ENCODE measurements at places on chromosomes 4 and X. TPM values are rescaled to one million over a fixed set of nuclear protein-coding genes. Genes with fewer than 3 reads are reported as not detected.
A peak's percentile ranks its signal among the peaks of the same experiment; 100 is the strongest.

CD40LG gene
- not detected for polyA plus RNA-seq

DNA sequence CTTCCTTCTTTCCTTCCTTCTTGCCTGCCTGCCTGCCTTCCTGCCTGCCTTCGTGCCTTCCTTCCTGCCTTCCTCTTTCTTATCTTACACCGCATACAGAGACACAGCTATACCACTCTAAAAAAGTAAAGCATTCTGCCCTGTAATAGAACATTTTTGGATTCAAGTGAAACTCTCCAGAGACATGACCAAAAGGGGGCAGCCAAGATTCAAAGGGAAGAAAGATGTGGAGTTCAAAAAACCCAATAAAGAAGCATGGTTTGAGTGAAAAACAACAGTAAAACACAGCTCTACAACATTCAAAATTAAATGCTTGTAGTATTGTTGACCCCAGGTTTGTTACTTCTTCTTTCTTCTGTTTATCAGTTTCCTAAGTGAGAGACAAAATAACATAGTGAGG is 914.9 kb upstream of the PCDH7 start:
- no peak for DNase-seq

DNA sequence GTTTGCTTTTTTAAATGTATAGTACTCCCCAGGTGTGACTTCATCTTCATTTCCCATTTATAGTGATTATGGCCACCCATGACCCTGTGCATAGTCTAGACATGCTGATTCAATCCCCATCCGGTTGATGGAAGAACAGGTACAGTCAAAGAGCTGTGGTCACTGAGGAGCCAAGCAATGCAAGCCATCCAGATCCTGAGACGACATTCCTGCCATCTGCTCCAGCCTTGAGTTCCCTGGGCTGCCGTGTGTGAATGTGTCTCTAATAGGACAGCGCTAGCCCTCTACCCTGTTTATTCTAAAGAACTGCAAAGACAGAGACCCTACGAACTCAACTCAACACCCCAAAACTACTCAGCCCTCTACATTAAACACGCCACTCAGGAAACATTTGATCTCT is 1.7 kb downstream of the KCNIP4 start:
- no peak for DNase-seq

DNA sequence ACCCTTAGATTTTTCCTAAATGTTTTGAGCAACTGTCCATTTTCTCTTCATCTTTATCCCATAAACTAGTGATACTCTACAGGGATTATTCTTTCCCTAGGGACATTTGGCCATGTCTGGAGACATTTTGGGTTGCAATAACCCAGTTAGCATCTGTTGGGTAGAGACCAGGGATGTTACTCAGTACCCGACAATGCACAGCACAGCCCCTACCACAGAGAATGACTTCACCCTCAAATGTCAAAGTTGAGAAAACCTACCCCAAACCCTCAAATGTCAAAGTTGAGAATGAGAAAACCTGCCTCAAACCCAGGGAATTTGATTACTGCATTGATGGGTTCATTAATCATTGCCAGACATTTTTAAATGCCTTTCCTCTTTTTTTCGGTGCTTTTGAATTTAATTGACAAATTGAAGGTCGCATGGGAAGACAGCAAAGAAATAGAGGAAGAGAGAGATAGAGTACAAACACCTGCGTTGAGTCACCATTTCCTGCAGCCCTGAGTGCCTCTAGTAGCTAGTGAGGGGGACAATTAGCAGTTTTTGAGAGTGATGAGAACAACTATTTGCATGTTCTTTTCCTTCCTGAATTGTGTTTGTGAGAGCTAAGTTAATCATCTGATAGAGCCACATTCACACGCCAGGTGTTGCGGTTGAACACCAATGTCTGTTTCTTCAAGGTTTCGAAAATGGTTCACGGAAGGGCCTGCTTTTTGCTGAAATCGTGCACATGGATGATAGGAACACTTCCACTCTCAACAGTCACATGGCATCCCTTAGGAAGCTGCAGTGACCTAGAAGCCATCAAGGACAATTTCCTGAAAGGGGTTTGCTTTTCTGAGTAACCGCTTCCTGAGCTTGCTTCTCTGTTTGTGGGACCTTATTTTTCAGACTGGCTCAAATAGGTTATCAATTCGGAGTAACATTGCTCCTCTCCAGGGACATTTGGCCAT is 203.9 kb upstream of the VCX3A start:
- DNase-seq, result no peak

DNA sequence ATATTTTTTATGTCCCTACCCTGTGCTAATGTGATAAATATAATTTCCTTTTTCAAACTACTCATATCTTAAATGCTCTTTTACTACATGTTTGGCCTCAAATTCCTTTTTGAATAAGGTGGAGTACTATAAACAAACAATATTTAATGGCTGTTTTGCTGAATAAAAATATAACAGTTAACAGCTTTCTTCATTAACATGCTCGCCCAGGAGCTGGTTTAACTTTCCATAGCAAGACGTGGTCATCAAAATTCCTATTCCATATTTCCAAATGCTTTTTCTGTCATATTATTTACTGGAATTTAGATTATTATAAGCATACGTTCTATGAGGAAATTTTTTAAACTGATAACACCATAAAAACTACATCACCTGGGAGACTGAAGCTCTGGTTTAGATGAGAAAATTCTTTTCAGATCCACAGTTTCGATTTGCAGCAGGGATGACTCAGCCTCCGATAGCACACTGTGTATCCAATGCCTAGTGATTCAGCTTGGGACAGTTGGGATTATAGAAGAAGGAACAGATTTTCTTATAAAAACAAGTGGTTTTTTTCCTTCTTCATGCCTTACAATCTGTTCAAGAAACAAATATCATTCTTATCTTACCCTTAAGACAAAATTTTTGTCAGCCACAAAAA is 129.1 kb downstream of the FBXO8 start:
- peak; percentile 13 for DNase-seq

- DNase-seq, result no peak
Measured at GRCh38 chrX:152637649-152638442, at the start of gene GABRQ. GABRQ (plus strand) TSS chrX:152637895; CDS start chrX:152638203, 308 bp downstream.

All from AG04450 (cell line).